ENCODE measurements at places on chromosomes 3 and 15.

DNA sequence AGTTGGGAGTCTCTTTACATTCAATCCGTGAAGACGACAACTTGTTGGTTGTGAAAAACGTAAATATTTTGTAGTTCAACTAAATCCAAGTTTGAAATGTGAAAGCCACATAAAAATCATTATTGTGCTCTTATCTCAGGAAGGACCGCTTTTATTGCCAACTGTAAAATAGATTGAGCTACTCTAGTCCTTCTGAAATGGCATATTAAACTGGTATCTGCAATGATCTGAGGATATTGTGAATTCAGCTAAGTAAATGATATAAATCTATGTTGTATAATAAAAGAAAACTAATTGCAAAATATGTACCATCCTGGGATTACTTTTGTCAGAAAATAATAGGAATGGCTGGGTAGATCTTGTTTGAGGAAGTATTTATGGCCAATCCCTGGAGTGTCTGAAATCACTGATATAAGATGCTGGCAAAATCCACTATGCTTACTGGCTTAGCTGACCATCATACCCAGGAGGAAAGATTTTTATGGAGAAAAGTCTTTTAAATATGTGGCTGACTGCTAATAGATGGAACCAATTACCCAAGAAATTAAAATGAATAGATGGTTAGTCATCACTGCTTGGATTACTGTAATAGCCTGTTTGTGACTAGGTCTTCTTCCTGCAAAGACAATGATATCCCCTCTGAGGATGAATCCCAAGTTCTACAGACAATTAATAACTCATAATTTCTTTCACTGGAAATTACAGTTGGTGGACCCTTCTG is 191.8 kb downstream of the SEMA6D start:
- no peak for DNase-seq

DNA sequence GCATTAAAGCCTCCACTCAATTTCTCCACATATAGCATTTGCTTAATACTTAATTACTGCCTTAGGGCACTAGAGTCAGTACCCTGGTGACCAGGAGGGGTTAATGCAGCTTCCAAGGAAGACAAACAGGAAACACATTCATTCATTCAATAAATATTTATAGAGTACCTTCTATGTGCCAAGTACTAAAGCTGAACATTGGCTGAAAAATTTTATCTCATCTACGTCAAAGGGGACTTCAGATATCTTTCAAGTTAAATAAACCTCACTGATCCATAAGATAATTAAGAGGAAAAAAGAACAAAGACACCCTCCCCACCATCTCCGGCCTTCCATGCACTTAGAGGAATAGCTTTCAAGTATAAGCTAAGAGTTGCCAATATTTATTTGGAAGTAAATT is 156.9 kb upstream of the PRICKLE2 start:
- DNase-seq, result no peak

- no peak for DNase-seq
Observed at GRCh38 chr15:73232776-73233175, 136.0 kb downstream of the HCN4 start.

- DNase-seq, result no peak
Observed at GRCh38 chr15:38174691-38175090, 77.9 kb upstream of the SPRED1 start.

DNA sequence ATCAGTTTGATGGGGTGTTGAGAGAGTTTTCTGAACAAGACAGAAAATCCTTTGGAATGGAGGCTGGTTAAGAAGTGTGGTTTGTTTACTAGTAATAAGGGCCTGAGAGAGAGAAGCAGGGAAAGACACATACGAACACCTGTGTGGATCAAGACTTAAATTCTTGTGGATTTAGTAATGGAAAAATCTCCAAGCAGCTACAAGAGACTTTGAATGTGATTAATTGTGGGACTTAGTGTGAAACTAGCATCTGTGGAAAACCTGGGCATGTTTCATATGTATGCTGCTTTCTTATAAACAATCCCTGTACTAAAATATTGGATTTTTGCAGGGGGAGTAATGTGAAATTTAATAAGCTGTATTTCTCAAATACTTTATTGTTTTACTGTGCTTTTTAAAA is 399.1 kb downstream of the SI start:
- no peak for DNase-seq
